Fibroblast of skin of right quadriceps (primary cell): ENCODE measurements at places on chromosomes 4 and X.

- DNase-seq, result no peak
Observed at GRCh38 chr4:141077611-141078225, 55.6 kb downstream of the RNF150 start.

- peak; percentile 18 for DNase-seq
Observed at GRCh38 chr4:146495269-146495668, 26.5 kb downstream of the SLC10A7 start.

DNA sequence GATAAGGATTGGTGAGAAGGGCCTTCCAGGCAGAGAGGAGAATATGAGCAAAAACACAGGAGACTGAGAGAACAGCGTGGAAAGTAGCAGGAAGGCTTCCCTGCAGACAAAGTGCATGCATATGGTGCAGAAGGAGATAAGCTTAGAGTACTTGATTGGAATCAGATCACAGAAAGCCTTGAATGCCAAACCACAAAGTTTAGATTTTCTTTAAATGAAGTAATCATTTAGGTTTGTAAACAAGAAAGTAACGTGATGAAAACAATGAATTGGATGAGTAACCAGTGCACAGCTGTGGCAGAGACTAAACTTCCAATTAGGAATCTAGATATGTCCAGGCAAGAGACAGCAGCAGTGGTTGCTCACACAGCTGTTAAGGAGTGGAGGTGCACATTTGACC lies 83.8 kb upstream of the C1QTNF7 start:
- DNase-seq, result peak; percentile 80

DNA sequence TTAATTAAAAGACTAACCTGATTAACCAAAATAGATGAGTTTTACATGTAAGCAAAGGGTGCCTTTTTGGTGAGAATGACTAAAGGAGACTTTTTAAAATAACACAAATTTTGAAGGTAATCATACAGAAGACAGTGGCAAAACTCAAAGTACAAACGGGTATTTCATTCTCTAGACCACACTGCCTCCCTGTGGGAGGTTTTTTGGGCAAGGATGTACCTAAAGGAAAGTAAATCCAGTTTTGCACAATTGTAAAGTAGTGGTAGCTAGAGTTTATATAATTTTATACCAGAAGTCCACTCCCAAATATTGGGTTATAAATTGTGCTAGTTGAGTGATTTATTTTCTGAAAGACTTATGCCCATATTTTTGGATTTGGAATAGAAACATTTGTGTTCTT lies 201.0 kb downstream of the PAPSS1 start:
- DNase-seq, result peak; percentile 32

DNA sequence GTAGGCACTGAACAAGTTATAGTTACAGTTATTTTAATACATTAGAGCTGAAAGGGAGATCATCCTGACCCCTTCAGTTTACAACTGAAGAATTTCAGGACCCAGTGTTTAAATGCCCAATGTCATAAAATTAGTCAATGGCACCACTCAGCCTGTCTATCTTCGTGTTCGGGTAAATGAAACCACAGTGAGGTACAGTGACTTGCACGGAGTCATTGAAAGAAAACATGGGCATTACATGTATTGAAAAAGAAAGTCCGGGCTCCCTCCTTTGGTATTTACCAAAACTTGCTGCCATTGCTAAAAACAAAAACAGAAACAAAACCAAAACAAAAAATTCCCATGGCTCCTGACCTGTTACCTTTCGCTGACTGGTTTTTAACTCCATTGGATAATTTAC lies 131.7 kb downstream of the SH2D1A start:
- no peak for DNase-seq

DNA sequence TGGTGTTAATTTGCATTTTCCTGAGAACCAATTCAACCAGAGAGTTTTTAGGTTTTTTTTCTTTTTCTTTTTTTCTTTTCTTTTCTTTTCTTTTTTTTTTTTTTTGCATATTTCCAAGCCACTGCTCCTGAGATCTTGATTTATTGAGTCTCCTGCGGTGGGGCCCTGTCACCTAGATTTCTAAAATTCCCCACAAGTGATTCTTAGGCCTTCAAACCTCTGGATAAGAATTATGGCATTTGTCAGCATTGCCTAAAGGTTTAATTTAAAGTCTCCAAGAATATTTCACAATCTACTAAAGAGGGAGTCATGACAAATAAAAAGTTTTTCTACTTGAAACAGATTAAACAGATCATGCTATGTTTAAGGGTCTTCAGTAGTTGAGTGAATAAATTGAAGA lies 84.9 kb downstream of the GAB1 start:
- peak; percentile 67 for DNase-seq

DNA sequence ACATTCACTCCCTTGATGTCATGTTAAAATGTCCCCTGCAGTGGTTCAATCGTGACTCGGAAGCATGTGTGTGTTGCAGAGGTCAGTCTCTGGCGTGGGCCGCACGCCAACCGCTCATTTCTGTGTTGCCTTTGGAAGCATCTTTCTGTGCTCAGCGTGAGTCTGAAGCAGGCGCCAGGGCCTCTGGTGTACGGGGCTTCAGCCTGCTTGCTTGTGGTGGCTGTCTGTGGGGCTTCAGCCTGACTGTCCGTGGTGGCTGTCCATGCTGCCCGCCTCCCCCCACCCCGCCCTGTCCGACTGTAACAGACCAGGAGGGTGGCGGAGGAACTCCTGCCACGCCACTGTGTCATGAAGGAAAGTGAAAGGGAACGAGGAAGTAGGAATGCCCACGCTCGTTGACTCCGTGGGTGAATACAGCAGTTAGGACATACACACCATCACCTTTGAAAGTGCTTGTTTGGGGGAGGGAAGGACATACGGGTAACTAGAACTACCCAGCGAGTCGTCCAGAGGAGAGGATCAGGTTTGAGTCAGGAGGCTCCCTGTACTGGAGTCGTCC lies 14.7 kb upstream of the CLCN4 start:
- DNase-seq, result no peak

DNA sequence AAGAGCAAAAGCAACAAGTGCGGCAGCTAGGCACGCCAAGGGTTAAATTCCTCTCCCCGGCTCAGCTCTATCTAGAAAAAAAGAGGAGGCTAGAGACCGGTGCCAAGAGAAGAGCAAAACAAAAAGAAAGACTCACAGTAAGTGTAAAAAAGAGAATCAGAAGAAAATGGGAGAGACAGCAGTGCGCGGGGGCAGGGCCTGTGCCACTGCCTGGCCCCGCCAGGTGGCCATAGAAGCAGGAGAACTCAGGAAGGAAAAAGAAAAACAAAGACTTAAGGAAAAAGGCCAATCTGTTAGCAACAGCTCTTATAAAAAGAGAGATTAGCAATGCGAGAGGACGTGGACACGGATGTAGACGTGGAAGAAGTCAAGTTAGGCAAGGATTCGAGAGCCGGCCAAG lies 3.2 kb downstream of the ACOX3 start:
- DNase-seq, result no peak
